Liver (tissue), 10 donors: ENCODE measurements at places on chromosomes 6 and 20.

DNA sequence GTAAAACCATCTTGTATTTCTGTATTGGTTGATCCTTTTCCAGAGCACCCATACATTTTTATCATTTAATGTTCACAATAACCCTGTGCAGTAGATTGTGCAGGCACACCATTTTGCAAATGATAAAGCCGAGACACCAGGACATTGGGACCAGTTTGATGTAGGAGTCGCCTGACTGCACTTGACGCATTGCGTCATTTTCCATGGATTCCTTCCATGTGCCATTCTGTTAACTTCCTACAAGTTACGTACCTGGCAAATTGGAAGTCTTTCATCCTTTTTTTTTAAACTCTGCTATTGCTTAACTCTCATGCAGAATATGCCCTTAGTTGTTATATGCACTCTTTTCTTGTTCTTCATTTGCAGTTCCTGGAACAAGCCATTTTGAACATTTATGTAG lies 43.0 kb downstream of the PRPH2 start:
- DNase-seq = no peak

DNA sequence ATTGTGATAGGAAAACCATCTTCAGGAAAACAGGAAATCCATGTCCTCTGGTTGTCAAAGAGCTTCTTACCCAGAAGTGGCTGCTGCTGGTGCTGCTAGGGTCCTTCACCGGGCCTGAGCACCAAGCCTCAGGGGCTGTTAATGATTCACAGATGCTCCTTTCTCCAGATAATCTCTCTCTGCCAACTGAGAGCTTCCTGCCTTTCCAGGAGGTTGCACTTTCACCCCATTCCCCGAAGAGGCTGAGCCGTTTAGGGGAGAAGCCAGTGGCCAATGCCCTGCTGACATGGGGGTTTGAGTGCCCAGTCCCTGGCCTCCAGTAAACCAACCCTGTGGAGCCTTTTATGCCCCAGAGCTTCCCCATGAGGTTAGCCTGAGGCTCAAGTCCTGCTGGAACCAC lies 122.4 kb downstream of the CBLN4 start:
- DNase-seq = no peak

GRCh38 chr20:13396022-13396421 lies 174.9 kb downstream of the ISM1 start:
- DNase-seq = no peak

DNA sequence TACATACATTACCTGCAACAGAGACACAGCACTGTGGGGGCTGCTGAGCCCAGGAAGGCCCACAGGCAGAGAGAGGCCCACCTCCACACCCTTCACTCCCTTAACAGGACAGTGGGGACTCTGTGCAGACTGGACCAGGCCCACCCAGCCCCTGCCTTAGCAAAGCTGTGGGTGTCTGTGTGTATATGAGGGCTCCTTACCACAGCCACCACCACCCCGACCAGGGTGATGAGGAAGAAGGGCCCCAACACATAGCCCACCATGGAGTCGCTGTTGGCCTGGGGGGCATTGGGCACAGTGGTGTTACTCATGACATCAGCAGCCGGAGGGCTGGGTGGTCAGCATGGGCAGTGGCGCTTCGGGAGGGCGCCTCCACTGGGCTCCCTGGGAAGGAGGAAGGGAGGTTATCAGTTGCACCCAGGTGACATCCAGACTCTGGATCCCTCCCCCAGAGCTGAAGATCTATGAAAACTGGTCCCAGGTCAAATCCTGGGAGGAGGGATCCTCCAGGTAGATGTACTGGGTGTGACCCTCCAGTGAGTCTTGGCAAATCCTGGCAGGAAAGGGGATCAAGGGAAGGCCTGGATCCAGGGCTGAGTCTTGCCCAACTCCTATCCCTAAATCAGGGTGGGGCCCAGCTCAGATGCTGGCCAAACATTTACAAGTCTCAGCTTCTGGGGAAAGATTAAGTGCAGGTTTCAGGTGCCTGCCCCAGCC lies 1.2 kb downstream of the SMIM29 start:
- peak; percentile 35 for DNase-seq

- no peak for DNase-seq
Observed at GRCh38 chr6:103707596-103708325, 1152.0 kb downstream of the HACE1 start.

- no peak for DNase-seq
Observed at GRCh38 chr6:4790158-4790899, 14.1 kb downstream of the CDYL start.

- no peak for DNase-seq
Observed at GRCh38 chr6:96687121-96687520, 124.2 kb downstream of the FHL5 start.

- no peak for DNase-seq
Observed at GRCh38 chr6:7628909-7629308, 38.9 kb downstream of the SNRNP48 start.

DNA sequence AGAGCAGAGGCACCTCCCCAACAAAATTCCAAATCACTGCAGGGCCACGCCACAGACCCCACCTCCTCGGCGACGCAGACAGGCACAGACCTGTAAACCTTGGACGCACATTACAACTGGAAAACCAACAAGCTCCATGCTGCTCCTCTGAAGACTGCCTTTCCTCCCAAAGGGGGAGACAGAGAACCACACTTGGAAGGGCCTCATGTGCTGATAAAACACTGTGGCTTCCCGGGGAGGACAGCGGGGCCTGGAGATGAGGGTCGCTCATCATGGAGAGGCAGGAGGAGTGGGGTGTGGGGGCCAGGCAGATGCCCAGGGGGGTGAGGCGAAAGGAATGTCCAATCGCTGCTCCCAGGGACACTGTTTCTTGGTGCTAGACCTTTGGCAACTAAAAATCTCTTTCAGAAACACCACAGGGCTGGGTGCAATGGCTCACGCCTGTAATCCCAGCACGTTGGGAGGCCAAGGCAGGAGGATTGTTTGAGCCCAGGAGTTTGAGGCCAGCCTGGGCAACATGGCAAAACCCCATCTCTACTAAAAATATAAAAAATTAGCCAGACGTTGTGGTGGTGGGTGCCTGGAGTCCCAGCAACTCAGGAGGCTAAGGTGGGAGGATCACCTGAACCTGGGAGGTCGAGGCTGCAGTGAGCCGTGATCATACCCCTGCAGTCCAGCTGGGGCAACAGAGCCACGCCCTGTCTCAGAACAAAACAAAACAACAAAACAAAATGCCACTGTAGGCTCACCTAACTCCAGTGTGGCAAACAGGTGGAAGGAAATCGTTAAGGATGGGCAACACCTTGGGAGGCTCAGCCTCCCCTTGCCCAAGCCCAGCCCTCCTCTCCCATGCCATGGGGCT lies 53.8 kb downstream of the ABHD12 start:
- DNase-seq = no peak

GRCh38 chr20:44959082-44959637 lies 1.0 kb downstream of the TOMM34 start:
- DNase-seq = no peak

GRCh38 chr20:50913690-50914375 lies 17.4 kb downstream of the ADNP start:
- DNase-seq = no peak

DNA sequence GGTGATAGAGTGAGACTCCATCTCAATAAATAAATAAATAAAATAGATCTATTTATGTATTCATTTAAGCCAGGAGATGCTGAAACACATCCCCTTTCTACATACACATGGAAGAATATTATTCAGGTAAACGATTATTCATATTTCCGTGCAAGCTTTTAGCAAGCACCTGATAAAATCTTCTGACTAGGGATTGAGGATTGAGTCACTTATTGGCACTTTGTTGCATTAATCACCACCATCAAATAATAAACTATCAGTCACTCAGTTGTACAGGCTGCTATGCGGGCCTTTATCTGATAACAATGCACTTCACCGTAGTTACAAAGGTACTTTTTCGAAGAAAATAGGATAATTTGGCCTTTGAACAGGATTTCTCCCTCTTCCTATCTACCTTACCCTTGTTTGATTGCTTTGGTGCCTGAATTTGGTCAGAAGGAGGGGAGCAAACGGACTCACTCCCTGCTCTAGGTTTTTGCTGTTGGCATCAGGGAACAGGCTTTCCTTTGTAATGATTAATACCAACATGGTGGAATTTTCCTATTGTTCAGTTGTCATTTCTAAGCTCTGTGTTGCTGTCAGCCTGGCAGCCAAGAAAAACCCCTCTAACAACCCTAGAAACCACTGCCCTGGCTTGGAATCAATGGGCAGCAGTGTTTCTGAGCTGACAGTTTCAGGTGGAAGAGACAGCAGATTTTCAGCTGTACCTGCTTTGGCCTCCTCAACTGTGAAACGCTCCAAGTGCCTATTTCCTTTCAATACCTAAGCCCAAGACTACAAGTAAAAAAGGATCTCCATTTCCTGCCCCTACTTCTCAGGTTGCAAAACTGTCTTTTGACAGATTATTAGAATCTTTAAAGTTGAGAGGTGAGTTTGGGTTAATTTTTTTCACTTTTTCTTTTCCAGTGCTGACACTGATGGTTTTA lies 63.0 kb downstream of the MYB start:
- no peak for DNase-seq

- DNase-seq = no peak
Observed at GRCh38 chr6:139970591-139970991, 596.1 kb upstream of the CITED2 start.

DNA sequence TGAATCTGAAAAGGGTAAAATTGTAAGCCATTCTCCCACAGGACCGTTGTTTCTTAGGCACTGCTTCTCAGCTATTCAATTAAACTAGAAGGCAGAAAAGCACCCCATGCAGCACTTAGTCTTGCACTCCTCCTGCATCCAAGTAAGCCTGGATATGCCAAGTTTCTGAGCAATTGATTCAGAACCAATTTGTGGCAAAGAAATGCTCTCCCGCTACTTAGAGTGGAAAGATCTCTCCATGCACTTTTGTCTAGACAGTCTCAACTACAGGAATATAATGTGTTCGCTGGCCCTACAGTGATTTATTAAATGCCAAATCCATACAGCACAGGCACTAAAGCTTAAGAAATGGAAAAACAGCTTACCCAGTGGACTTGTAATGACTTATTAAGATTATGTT lies 338.5 kb downstream of the HACE1 start:
- no peak for DNase-seq

DNA sequence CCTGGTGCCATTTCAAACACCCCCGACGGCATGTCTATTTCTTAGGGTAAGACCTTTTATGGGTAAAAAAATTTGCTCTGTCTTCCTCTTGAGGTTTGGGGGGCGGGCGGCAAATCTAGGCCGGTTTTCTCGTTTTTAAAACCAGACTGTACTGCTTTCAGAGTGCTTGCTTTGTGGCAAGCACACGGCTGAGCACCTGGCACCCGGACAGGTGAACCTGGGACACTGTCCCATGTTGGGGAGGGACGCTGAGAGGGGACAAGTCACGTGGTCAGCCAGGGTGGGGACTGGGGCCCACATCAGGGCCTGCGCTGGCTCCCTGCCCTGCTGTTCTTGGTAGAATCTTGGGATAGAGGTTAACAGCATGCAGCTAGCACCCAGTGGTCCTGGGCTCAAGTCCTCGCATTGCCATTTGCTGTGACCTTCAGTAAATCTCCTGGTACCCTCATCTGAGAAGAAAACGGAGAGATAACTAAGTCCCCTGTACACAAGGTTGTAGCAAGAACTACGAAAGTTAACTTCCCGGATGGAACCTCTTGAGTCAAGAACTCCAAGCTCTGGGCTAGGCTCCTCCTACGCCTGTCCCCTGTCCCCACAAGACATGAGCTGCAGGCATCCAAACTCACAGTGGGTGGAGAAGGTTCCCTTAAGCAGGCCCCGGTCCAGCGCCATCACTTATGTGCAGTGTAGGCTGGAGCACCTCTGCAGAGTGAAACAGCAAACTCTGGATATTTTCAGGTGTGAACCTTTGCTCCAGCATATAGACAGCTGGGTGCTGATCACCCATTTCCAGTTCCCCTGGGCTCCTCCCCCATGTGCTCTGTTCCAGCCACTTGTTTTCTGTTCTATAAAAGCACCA lies 41.7 kb downstream of the PMEPA1 start:
- DNase-seq = no peak

GRCh38 chr6:101429270-101429669 lies 35.8 kb downstream of the GRIK2 start:
- no peak for DNase-seq

GRCh38 chr6:22332216-22332615 lies 35.4 kb upstream of the PRL start:
- DNase-seq = no peak

DNA sequence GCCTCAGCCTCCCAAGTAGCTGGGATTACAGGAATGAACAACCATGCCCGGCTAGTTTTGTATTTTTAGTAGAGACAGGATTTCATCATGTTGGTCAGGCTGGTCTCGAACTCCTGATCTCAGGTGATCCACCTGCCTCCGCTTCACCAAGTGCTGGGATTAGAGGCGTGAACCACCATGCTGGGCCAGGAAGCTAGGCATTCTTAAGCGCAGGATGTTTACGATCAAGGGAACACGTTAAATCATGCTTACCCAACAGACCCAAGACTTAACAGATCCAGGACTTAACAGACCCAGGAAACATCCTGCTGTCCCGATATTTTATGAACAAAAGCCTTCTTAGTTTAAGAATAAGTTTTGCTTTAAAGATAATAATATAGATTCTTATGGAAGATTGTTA lies 9.1 kb downstream of the PTGIS start:
- DNase-seq = no peak

DNA sequence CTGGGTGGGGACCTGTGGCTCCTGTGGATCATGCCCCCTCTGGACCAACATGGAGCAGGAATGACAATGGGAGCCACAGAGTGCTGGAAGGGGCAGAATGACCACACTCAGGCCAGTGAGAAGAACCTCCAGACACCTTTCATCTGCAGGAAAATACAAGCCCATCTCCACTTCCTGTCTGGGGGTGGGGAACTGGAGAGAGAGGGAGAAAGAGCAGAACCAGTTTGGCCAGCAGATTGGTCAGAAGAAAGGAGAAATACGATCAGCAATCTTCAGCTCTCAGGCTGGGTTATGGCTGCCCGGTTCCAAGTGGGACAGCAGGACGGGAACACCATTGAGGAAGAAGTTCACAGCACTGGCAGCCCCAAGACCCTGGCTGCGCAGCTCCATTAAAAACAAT lies 37.0 kb downstream of the BMP7 start:
- no peak for DNase-seq

DNA sequence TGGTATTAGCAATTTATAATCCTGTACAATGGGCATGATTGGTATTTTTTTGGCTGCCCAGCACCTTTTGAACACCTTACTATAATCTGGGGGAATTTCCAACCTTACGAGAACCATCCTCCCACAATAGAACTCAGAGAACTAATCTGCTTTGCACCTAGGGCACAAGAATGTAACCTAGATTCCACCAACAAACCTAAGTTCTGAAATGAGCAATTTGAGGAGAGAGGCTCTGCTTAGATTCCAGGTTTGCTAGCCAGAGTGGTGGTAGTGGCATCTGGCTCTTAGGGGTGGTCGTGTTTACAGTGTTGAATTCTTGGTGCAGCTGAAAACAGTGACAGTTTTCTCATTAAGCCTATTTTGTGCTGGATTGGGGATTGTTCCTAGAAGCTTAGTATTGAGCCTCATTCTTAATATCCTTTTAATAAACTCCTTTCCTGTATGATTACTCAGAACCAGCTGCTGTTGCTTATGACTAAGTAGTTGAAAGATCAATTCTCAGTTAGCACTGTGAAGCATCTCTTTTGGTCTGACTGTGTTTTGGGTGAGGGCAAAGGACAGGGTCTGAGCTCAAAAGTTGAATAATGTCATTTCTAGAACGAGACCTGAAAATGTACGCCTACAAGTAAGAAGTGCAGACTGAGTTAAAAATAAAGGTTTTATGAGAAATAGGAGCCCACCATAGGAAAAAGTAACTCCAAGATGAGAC lies 385.6 kb downstream of the CDKAL1 start:
- no peak for DNase-seq

- DNase-seq = no peak
Observed at GRCh38 chr6:157908369-157909281, 73.0 kb upstream of the SYNJ2 start.
